ENCODE measurements at places on chromosomes 3 and 15.

- DNase-seq, result no peak
These were observed 38.4 kb downstream of the GTF2E1 start for GRCh38 chr3:120780977-120781376.

GRCh38 chr15:68310804-68311463 is 33.4 kb downstream of the FEM1B start:
- DNase-seq, result no peak

DNA sequence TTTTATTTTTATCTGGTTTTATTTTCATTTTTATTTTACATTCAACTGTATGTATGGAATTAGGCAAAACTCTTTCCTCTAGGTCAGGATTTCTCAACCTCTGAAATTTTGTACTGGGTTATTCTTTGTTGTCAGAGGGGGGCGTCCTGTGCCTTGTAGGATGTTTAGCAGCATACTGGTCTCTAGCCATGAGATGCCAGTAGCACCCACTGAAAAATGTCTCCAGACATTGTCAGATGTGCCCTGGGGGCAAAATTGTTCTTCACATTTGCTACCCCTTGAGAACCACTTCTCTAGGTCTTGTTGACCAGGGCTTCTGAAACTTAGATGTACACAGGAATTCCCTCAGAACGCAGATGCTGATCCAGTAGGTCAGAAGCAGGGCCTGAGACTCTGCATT is 5.4 kb downstream of the CHRNA5 start:
- DNase-seq, result no peak

- no peak for DNase-seq
These were observed 64.4 kb downstream of the SLC9A9 start for GRCh38 chr3:143783851-143784370.

DNA sequence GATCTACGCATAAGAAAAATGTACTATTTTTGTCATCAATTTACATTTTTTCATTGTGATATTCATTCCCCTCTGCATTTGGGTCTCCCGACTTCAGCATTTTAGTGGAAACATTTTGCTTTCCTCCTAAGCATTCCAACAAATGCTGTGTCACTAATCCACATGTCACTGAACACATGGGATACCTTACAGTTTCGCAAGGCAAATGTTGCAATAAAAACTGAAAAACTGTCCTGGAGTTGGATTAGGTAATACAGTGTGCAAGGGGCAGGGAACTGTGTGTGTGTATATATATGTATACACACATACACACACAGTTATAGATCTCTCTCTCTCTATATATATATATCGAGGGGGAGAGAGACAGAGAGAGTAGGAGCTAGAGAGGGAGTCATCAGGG is 632.2 kb downstream of the MAGI1 start:
- no peak for DNase-seq

- DNase-seq, result no peak
These were observed 14.8 kb downstream of the IL1RAP start for GRCh38 chr3:190528706-190529105.

GRCh38 chr15:22884344-22884743 is 45.9 kb downstream of the NIPA2 start:
- no peak for DNase-seq

- no peak for DNase-seq
These were observed 229.6 kb downstream of the BBX start for GRCh38 chr3:107752202-107752990.

- no peak for DNase-seq
These were observed 45.8 kb downstream of the HAPLN3 start for GRCh38 chr15:88849376-88850072.

GRCh38 chr3:44981220-44981619 is 5.2 kb downstream of the EXOSC7 start:
- no peak for DNase-seq

GRCh38 chr3:139811331-139811730 is 123.7 kb upstream of the CLSTN2 start:
- no peak for DNase-seq

DNA sequence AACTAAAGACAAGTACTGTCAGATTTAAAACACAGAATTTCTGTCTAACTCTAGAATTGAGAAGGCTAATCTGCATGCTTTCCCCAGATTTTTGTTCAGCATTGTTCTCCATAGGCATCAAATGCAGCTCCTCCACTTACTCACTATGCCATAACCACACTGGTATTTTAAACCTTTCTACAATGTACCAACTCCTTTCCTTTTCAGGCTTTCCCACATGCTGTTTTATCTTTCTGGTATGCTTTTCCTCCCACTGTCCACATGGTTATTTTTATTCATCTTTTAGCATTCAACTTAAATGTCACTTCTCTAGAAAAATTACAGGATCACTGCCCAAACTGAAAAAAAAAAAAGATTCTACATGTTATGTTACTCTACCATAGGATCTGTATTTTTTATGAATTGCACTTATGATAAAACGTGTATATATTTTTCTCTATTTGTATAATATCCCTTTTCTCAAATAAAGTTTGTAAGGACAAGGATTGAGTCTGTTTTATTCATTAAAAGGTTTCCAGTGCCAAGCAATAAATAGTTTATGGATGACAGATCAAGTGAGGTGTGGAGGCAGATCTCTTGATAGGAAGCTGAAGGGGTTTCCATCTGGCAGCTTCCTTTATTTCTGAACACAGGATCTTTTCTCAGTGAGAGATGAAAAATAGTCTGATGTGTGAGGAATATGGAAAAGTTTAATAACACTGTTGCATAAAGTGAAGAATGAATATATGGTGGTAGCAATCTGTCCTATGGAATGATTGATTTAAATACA is 1064.5 kb downstream of the ZPLD1 start:
- no peak for DNase-seq

DNA sequence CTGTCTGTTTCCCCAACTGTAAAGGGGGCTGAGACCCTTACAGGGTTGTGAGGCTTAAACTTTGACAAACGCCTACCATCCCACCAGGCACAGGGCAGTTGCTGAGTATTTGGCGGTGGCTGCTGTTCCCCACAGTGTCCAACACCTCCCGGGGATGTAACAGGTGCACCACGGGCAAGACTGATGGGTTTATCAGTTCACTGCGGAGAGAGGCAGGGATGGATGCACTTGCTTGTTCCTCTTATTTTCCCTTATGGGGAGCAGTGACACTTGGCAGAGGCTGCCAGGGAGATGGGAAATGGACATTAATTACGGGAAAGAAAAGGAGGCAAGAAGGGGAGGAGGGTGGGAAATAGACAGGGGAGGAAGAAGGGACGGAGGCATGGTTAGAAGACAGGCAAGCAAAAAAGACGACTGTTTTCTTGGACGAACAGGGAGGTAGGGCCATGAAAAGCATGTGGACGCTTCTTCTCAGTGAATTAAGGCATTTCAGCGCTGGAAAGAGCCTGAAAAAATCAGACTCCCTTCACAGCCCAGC is 16.6 kb upstream of the ADIPOQ start:
- DNase-seq, result no peak

DNA sequence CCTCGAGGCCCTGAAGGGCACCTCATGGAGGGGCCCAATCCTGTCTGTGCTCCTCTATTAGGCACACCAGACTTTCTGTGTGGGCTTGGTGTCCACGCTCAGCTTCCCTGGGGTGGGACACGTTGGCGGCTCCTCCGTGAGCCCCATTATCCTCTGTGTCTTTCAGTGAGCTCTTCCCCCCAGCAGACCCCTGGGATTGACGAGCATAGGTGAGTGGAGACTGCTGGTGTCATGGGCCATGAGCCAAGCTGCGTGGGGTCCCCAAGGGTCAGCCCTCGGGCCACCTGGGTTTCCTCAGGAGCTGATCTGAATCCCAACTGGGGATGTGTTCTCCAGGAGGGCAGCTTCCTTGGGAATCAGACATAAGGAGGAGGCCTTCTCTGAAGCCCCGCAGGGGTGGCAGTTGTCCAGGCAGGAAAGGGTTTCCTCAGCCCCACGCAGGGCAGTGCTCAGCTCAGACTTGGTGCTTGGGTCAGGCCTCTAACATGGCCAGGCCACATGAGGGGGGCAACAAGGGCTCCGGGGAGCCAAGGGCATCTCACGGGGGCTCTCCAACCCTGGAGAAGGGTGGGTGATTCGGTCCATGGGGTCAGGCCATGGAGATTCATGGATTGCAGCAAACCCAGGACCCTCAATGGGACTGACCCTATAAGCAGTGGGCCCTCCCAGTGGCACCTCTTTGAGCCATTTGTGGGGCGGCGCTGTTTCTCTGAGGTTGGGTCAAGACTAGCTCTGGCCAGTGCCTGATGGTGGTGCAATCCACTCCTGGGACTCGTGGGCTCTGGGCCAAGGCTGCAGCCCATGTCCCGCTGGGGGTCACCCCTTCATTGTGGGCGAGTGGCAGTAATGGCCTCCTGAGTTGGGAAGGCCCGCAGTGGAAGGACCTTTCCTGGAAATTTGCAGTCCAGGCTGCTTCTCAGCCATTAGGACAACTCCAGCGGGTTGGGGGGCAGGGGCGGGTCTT is 222.5 kb downstream of the SNRPN start:
- no peak for DNase-seq

DNA sequence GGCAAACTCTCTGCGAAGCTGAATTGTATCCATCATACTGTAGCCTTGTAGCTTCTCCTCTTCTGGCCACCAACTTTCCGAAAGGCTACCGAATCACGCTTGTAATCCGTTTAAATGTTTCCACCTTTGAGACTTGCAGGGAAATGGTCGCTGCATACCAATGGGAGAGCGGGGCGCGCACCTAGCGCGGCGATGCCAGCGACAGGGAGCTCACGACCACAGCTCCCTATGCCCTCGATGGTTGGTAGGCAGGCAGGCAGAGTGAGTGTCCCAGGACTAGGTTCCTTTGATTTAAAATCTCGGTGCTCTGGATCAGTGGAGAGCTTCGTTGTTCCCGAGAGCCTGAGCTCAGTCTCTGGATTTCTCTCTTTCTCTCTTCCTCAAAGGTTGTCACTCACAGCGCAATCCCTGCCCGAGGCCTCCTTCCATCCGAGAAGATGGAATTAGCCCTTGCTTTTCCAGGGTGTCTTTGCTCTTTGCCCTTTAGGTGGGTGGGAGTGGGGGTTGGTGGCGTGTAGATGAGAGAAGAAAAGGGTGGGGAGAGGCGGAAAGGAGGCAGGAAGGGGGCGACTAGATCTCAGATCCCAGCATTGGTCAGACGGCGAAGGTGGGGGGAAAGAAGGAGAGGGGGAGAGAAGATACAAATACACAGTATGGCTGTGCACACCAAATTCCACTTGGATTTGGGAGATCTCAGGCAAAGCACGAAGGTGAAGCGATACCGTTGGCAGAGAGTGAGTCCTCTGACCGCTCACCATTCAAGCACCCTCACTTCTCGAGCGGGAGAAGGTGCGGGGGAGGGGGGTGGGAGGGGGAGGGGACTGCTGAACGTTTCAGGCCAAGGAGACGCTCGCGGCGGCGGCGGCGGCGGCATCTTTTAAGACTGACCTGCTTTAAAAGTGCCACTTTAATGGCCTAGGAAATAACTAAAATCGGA is at the start of gene SLITRK3:
SLITRK3 (minus strand) TSS at position 745 of the 937 bp plus-strand sequence. CDS start 5,554 bp downstream, outside the sequence.
- DNase-seq, result no peak

DNA sequence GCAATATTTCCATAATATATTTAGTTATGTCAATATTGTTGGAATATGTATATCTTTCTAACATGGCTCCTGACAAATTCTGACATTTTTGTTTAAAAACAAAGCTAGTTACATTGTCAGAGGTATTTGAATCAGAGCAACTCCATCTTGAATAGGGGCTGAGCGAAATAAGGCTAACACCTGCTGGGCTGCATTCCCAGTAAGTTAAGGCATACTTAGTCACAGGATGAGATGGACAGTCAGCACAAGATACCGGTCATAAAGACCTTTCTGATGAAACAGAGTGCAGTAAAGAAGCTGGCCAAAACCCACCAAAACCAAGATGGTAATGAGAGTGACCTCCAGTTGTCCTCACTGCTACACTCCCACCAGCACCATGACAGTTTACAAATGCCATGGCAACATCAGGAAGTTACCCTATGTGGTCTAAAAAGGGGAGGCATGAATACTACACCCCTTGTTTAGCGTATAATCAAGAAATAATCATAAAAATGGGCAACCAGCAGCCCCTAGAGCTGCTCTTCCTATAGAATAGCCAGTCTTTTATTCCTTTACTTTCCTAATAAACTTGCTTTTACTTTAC is 30.4 kb downstream of the RPL22L1 start:
- no peak for DNase-seq

DNA sequence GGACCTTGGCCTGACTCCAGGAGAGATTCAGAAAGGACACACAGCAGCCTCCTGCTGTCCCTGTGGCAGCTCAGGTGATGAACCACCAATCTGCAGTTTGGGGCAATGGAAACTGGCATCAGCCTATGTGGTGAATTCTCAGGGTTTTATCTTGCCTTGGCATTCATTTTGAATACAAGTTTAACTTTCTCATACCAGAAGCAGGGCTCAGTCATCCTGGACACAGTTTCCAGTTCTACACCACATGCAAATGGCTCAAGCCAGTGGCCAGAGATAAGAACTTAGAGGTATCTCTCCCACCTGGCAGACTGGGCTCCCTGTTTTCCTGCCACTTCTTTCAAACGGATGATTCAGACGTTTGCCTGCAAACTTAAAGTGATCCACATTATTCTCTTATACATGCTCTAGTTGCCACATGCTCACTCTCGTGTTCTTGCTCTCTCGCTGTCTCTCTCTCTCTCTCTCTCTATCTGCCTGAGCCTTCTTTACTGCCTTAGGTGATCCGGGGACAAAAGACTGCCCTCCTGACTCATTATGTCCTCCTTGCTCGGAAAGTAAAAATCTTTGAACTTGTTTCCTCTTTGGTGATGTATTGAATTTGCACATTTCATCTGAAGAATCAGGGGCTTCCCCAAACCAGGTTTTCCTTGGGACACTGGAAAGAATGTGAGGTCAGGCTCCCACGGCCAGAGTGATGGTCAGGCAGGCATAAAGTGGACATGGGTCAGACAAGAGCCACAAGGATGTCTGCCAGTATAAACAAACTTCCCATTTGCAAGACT is 99.6 kb upstream of the STT3B start:
- DNase-seq, result no peak

- DNase-seq, result no peak
These were observed 299 bp downstream of the PAQR9 start for GRCh38 chr3:142963234-142963515.

GRCh38 chr3:117874028-117874690 is 1160.5 kb downstream of the IGSF11 start:
- no peak for DNase-seq

GRCh38 chr3:12782172-12782815 is 14.2 kb upstream of the CAND2 start:
- DNase-seq, result no peak

- no peak for DNase-seq
These were observed 495 bp upstream of the MYEF2 start for GRCh38 chr15:48178648-48178931.

- no peak for DNase-seq
These were observed 5.5 kb downstream of the PARP9 start for GRCh38 chr3:122558605-122559004.

All from activated CD8-positive, alpha-beta memory T cell treated with anti-CD3 and anti-CD28 coated beads for 1 hour (primary cell).